ENCODE measurements at places on chromosomes 7 and 10.

GRCh38 chr7:44180631-44181030 is 8.6 kb downstream of the GCK start:
- DNase-seq = no peak

DNA sequence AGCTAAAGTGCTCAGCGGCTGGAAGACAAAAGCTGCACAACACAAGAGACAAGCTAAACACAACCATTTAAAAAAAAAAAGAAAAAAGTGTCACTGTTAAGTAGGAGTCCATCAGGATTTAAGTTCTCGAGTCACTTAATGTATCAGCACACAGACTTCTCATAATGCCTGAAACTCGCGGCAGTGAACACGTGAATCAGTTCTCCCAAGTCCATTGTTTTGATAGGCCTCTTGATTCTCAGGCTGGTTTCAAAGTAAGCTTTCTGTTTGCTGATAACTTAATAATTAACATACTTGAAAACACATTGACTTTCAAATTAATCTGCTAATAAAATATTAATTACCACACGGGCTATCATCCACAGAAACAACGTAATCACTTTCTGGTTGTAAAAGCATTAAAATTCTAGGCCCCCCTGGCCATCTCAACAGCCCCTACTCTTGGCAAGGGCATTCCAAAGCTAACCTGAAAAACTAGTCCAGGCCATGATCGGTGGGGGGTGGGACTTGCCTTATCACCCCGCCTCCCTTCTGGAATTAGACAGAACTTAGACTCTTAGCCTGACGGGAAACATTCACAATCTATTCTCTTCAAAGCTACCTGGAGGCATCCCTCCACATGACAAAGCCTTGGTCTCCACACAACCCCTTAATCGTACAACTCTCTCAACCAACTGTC is 129.0 kb downstream of the DIP2C start:
- DNase-seq = no peak

GRCh38 chr7:158811461-158811860 is 17.8 kb downstream of the ESYT2 start:
- no peak for DNase-seq

GRCh38 chr10:27663621-27664020 is 82.0 kb downstream of the MKX start:
- no peak for DNase-seq

DNA sequence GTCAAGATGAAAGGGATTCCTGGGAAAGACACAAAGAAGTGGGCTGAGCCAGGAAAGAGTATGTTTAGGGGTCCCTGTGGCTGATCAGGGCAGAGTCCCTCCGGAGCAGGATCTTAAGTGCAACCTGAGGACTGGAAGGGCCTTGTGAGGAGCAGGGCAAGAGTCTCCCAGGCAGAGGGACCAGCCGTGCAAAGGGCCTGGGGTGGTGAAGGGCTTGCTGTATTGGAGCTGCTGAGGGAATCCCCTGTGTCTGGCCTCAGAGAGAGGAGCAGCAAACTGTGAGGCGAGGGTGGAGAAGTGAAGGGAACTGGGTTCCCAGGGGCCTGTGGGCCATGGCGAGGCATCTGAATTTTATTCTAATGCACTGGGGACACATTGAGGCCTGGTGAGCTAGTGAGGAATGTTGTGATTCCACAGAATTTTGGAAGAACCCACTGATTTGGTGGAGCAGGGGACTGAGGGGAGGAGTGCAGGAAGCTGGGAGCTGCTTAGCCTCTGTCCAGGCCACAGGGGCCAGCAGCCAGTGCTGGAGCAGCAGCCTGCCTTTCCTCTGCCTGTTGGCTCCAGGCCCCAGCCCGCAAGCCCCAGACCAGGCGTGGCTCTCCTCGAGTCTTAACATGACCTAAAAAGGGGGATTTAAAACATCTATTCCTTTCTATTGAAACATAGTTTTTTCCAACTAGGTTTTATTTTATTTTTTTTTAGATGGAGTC is 138.4 kb upstream of the IGFBP3 start:
- no peak for DNase-seq

DNA sequence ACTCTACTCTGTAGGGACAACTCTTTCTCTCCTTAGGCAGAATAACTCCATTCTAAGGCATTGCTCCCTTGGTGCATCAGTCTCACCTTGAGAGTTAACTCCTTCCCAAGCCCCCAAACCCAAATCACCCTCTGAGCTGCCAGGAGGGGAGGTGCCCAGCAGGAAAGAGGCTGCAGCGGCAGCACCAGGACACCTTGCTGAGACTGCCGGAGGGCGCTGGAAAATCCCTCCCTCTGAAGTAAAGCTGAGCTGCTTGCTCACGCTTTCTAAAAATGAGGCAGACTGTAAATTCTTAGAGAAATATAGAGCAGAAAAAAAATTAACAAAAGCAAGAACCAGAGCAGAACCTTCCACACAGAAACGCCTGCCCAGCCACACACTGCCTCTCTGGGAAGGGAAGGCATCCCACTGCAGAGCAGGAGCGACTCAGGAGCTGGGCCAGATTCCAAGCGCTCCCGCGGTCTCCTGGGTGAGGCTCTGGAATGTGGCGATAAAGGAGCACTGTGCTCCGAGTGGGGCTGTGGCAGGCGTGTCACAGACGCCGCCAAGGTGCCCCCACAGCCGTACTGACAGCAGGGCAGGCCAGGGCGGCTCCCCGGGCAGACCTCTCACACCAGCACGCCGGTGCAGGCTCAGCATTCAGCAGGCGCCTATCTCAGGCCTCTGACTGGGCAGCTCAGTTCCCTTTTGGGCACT is 202.1 kb downstream of the TNS3 start:
- peak; percentile 11 for DNase-seq

DNA sequence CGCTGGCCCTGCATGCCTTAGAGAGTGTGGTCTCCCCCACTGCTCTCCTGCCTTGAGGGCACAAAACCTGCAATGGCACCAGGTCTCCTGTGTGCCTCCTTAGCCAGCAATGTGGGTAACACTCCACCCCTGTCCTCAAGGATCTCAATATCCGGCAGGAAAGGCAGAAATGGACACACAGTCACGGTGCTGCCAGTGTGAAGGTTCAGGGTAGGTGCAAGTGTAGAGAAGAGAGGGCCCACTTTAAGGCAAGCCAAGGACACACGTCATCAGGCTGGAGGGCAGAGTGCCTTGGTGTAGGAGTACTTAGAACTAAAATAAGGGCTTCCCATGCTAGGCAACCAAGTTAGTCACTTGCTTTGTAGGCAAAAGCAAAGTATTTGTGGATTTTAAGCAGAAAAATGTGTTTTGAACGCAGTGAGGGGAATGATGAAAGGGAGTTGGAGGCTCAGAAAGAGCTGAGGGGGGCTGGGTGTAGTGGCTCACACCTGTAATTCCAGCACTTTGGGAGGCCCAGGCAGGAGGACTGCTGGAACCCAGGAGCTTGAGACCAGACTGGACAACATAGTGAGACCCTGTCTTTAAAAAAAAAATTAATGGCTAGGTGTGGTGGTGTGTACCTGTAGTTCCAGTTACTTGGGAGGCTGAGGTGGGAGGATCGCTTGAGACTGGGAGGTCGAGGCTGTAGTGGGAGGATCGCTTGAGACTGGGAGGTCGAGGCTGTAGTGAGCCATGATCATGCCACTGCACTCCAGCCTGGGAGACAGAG is 152.8 kb downstream of the ARHGAP21 start:
- DNase-seq = no peak

Measured in HS-27A (cell line).